ENCODE measurements at places on chromosomes 6 and 20. TPM values are rescaled to one million over a fixed set of nuclear protein-coding genes. Genes with fewer than 3 reads are reported as not detected.

GRCh38 chr20:59033616-59034165 lies 1.6 kb upstream of the ATP5F1E start:
- H3K36me3 ChIP-seq = peaks cover 59% of the 10 kb centered on the region
- H3K4me1 ChIP-seq = peaks cover 68% of the 10 kb centered on the region
- DNase-seq = no peak
- H3K4me3 ChIP-seq = no peak overlapping the region
- H3K27me3 ChIP-seq = no peaks in the 10 kb centered on the region
- peak overlapping the region; percentile 58 for H3K27ac ChIP-seq

DNA sequence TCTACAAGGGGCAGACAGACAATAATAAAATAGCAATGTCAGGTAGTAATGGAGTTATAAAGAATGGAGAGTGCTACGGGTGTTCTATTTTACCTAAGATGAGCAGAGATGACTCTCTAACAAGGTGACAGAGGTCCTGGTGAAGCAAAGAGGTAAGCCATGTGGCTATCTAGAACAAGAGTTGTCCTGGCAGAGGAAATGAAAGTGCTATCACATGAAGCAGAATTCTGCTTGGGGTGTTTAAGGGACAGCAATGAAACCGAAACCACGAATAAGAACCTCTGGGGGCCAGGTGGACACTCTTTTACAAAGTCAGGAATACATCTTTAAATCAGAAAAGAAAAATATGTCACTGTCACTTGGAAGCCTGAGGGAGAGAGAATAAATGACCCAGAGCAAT lies 37.9 kb upstream of the IRAK1BP1 start:
- DNase-seq = no peak

Gene FRK
- 0.12 TPM for total RNA-seq

- no peaks in the 10 kb centered on the region for H3K4me1 ChIP-seq
- no peak overlapping the region for H3K27ac ChIP-seq
- H3K4me3 ChIP-seq = no peak overlapping the region
- no peaks in the 10 kb centered on the region for H3K27me3 ChIP-seq
These were observed 443.9 kb upstream of the CDH4 start for GRCh38 chr20:60808003-60808672.

Gene PARD6B
- total RNA-seq = 4.6 TPM

Gene GSTA2
- not detected for total RNA-seq

- H3K4me3 ChIP-seq = no peak overlapping the region
- H3K4me1 ChIP-seq = peaks cover 11% of the 10 kb centered on the region
- peaks cover 77% of the 10 kb centered on the region for H3K27me3 ChIP-seq
- DNase-seq = no peak
- H3K27ac ChIP-seq = no peak overlapping the region
These were observed 24.0 kb downstream of the CTCFL start for GRCh38 chr20:57500962-57501361.

- no peak overlapping the region for H3K4me3 ChIP-seq
- no peak overlapping the region for H3K27ac ChIP-seq
These were observed 485.4 kb downstream of the CDKAL1 start for GRCh38 chr6:21019614-21020013.

DNA sequence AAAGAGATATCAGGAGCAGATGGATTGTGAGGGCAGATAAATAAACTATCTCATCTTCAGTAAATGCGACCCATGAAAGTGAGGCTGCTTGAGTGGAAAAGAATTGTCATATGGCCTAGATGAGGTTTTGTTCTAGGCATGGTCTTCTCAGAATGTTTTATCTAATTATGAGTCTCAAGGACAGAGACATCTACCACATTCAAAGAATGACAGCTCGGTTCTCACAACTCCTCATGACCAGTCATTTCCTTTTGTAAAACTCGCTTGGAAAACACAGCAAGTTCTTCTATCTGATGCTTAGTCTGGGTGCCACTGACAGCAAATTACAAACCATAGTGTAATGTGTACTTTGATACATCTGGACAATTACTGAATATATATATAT lies 140.5 kb downstream of the CCDC170 start:
- H3K4me1 ChIP-seq = no peaks in the 10 kb centered on the region
- H3K4me3 ChIP-seq = no peak overlapping the region
- peaks cover 11% of the 10 kb centered on the region for H3K27me3 ChIP-seq
- H3K27ac ChIP-seq = no peak overlapping the region
- no peak for DNase-seq
- no peaks in the 10 kb centered on the region for H3K36me3 ChIP-seq

DNA sequence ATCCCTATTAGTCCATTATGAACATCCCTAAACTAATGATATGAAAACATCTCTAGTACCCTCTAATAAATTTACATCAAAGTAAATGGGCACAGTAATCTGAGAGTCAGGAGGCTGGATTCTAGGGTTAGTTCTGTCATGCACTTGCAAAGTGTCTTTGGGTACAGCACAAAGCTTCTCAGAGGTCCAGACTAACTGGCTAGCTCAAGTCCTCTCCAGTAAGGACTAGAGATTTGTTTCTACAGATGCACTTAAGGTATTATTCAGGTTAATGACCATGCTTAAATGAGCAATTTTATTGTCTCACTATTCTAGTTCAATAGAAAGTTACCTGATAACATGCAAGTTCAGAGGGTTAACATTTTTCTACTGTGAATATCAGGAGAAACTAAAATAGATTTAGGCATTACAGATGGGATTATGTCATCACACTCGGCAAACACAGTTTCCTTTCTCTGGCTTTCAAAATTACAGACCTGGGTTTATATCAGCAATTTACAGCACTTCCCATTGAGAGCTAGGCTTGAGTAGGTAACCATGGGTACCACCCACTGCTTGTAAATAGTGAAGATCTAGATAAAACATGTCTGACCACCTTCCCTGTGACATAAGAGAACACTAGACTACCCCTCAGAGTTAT lies 402.9 kb upstream of the RUNX2 start:
- peaks cover 44% of the 10 kb centered on the region for H3K4me1 ChIP-seq
- DNase-seq = peak; percentile 53
- peaks cover 15% of the 10 kb centered on the region for H3K36me3 ChIP-seq
- H3K27ac ChIP-seq = peak overlapping the region; percentile 81
- no peaks in the 10 kb centered on the region for H3K27me3 ChIP-seq

DNA sequence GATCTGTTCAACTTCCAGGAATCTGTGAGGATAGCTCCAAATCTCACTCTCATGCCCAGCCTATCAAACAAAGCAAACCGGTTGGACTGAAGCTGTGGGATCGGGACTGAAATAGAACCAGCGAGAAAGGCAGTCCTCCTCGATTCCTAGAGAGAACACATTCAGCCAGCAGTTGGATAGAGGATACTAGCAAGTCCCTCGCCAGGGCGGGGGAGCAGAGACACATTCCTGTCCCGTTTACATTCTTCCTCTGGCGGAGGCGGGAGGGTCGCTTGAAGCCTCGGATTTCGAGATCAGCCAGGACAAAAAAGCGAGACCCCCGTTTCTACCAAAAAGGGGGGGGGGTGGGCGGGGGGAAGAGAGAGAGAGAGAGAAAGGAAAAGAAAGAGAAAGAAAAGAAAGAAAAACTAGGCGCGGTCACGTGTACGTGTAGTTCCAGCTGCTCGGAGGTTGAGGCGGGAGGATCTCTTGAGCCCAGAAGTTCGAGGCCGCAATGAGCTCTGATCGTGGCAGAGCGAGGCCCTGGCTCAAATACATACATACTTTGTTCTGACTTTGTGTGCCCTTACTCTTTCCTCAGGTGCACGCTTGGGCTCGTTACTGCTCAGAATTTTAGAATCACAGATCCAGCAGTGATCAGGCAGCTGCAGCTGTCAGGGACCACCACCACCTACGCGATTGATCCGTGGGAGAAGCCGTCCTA lies 19.5 kb downstream of the ZNF311 start:
- H3K27ac ChIP-seq = no peak overlapping the region
- H3K4me1 ChIP-seq = peaks cover 45% of the 10 kb centered on the region
- H3K36me3 ChIP-seq = peaks cover 3% of the 10 kb centered on the region
- H3K4me3 ChIP-seq = peak overlapping the region; percentile 72
- DNase-seq = peak; percentile 46
- H3K27me3 ChIP-seq = peaks cover 44% of the 10 kb centered on the region

- no peak overlapping the region for H3K4me3 ChIP-seq
- DNase-seq = no peak
- H3K27me3 ChIP-seq = no peaks in the 10 kb centered on the region
- peak overlapping the region; percentile 83 for H3K27ac ChIP-seq
- peaks cover 47% of the 10 kb centered on the region for H3K36me3 ChIP-seq
These were observed 9.9 kb downstream of the PCIF1 start for GRCh38 chr20:45944151-45944964.

GRCh38 chr6:11058406-11058805 lies 14.3 kb upstream of the ELOVL2 start:
- peaks cover 28% of the 10 kb centered on the region for H3K27me3 ChIP-seq
- H3K4me3 ChIP-seq = no peak overlapping the region
- H3K36me3 ChIP-seq = no peaks in the 10 kb centered on the region
- no peak overlapping the region for H3K27ac ChIP-seq
- H3K4me1 ChIP-seq = no peaks in the 10 kb centered on the region

DNA sequence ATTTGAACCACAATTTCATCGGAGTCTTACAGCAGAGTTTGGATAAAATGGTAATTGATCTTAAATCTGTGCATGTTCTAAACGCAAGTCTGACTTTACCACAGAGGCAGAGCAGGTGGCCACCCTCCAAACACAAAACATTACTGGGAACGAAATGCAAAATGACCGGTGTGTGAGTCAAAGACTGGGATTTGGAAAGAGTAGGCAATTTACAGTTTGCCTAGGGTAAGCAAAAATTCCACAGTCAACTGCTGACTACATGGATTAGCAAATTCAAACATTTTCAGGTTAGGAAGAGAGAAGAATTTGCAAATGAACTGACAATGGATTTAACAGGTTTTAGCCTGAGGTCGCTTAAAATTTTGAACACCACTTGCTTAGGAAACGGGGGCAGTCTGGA lies 444.4 kb downstream of the HDGFL1 start:
- H3K36me3 ChIP-seq = no peaks in the 10 kb centered on the region
- no peaks in the 10 kb centered on the region for H3K4me1 ChIP-seq
- H3K4me3 ChIP-seq = no peak overlapping the region
- H3K27ac ChIP-seq = no peak overlapping the region

- no peak overlapping the region for H3K27ac ChIP-seq
- H3K27me3 ChIP-seq = no peaks in the 10 kb centered on the region
- H3K4me3 ChIP-seq = no peak overlapping the region
- peak; percentile 62 for DNase-seq
- peaks cover 45% of the 10 kb centered on the region for H3K36me3 ChIP-seq
- H3K4me1 ChIP-seq = peaks cover 15% of the 10 kb centered on the region
These were observed 10.6 kb downstream of the RPS10 start for GRCh38 chr6:34414999-34415858.

- no peak for DNase-seq
- H3K4me1 ChIP-seq = no peaks in the 10 kb centered on the region
- H3K27me3 ChIP-seq = no peaks in the 10 kb centered on the region
- no peak overlapping the region for H3K4me3 ChIP-seq
- peaks cover 3% of the 10 kb centered on the region for H3K36me3 ChIP-seq
These were observed 20.8 kb upstream of the TRAF3IP2 start for GRCh38 chr6:111626441-111626840.

Gene RFX6
- total RNA-seq = not detected

- no peak overlapping the region for H3K4me3 ChIP-seq
- H3K4me1 ChIP-seq = no peaks in the 10 kb centered on the region
- H3K36me3 ChIP-seq = peaks cover 6% of the 10 kb centered on the region
- H3K27ac ChIP-seq = no peak overlapping the region
- no peaks in the 10 kb centered on the region for H3K27me3 ChIP-seq
- no peak for DNase-seq
These were observed 25.9 kb downstream of the MRS2 start for GRCh38 chr6:24428615-24429014.

GRCh38 chr6:142932889-142933288 lies 12.1 kb downstream of the HIVEP2 start:
- peak overlapping the region; percentile 92 for H3K27ac ChIP-seq
- peaks cover 20% of the 10 kb centered on the region for H3K36me3 ChIP-seq
- no peak for DNase-seq
- H3K4me1 ChIP-seq = peaks cover 78% of the 10 kb centered on the region
- H3K27me3 ChIP-seq = no peaks in the 10 kb centered on the region
- H3K4me3 ChIP-seq = peak overlapping the region; percentile 71

- peak; percentile 64 for DNase-seq
- peaks cover 39% of the 10 kb centered on the region for H3K4me1 ChIP-seq
- peak overlapping the region; percentile 79 for H3K27ac ChIP-seq
- H3K4me3 ChIP-seq = peak overlapping the region; percentile 72
These were observed 54.4 kb downstream of the GOPC start for GRCh38 chr6:117547688-117548621.

DNA sequence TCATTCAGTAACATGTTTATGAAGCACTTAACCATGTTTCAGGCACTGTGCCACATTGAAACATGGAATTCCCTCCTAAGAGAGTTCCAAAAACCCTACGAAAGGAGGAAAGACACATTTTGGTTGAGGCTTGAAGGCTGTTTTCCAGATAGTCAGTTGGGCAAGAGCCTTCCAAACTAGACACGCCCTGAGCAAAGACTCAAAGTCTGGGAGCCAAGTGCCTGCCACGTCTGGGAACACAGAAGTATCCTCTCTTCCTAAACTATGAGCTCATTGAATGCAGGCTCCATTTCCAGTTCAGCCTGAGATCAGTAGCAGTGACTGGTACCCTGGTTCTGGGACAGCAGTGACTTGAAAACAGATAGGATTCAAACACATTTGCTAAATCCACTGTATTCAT lies 74.5 kb upstream of the FAM8A1 start:
- no peaks in the 10 kb centered on the region for H3K36me3 ChIP-seq
- no peak overlapping the region for H3K4me3 ChIP-seq
- H3K4me1 ChIP-seq = no peaks in the 10 kb centered on the region

GRCh38 chr6:106120006-106120405 lies 33.9 kb downstream of the PRDM1 start:
- no peak for DNase-seq
- H3K4me3 ChIP-seq = no peak overlapping the region
- H3K4me1 ChIP-seq = peaks cover 71% of the 10 kb centered on the region
- H3K36me3 ChIP-seq = peaks cover 22% of the 10 kb centered on the region
- H3K27ac ChIP-seq = no peak overlapping the region
- H3K27me3 ChIP-seq = no peaks in the 10 kb centered on the region

GRCh38 chr6:33410711-33411631 lies at the start of gene PHF1:
Gene PHF1, plus strand, starts transcription at chr6:33411014. Its CDS starts 1,250 bp downstream, at chr6:33412264.
- H3K4me3 ChIP-seq = peak within 1 kb of the TSS; percentile 88
- H3K4me1 ChIP-seq = peaks cover 46% of the 10 kb centered on the region
- no peaks in the 10 kb centered on the region for H3K27me3 ChIP-seq
- peak within 1 kb of the TSS; percentile 98 for H3K27ac ChIP-seq
- no peak for DNase-seq

DNA sequence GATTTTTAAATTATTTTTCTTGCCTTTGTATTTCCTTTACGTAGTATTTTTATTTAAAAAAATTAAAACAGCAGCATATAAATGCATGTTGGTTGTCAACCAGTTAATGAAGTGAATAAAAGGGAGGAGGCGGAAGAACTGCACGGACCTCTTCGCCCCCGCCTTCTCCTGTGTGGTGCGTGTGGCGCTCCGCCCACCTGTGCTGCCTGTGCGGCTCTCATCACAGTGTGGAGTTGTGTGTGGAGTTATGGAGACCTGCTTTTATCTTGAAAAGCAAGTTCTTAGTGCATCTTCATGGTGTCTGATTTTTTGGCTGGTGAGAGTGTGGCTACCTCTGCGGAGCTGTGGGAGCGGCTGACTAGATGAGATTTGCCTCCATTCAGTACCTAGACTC lies 58.4 kb downstream of the PTPN1 start:
- H3K4me3 ChIP-seq = no peak overlapping the region
- H3K27ac ChIP-seq = no peak overlapping the region
- peaks cover 34% of the 10 kb centered on the region for H3K36me3 ChIP-seq

GRCh38 chr20:35788796-35789195 lies 17.0 kb downstream of the PHF20 start:
- peaks cover 10% of the 10 kb centered on the region for H3K36me3 ChIP-seq
- no peak for DNase-seq
- no peaks in the 10 kb centered on the region for H3K27me3 ChIP-seq

- H3K36me3 ChIP-seq = peaks cover 3% of the 10 kb centered on the region
- H3K4me1 ChIP-seq = peaks cover 57% of the 10 kb centered on the region
- peak overlapping the region; percentile 92 for H3K27ac ChIP-seq
- H3K27me3 ChIP-seq = peaks cover 19% of the 10 kb centered on the region
- H3K4me3 ChIP-seq = peak overlapping the region; percentile 67
These were observed 99.7 kb downstream of the EYA2 start for GRCh38 chr20:46994341-46994740.

Gene SLC17A2
- not detected for total RNA-seq

Gene TFAP2C
- total RNA-seq = not detected
